Hindlimb muscle (tissue), 1 donor: ENCODE measurements at places on chromosomes 2 and 18.

- DNase-seq, result no peak
Observed at GRCh38 chr18:62128157-62128556, 58.7 kb downstream of the PIGN start.

DNA sequence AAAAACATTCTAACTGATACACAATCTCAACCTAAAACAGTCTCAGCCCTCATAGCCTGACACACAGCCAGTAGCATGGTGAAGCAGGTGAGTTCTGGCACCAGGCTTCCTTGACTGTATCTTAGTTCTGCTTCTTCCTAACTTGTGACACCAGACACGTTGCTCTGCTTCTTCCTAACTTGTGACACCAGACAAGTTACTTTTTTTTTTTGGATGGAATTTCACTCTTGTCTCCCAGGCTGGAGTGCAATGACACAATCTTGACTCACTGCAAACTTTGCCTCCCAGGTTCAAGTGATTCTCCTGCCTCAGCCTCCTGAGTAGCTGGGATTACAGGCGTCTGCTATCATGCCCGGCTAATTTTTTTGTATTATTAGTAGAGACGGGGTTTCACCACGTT lies 6.7 kb upstream of the ATG16L1 start:
- no peak for DNase-seq

- DNase-seq, result no peak
Observed at GRCh38 chr2:127032621-127033020, 74.3 kb downstream of the BIN1 start.

DNA sequence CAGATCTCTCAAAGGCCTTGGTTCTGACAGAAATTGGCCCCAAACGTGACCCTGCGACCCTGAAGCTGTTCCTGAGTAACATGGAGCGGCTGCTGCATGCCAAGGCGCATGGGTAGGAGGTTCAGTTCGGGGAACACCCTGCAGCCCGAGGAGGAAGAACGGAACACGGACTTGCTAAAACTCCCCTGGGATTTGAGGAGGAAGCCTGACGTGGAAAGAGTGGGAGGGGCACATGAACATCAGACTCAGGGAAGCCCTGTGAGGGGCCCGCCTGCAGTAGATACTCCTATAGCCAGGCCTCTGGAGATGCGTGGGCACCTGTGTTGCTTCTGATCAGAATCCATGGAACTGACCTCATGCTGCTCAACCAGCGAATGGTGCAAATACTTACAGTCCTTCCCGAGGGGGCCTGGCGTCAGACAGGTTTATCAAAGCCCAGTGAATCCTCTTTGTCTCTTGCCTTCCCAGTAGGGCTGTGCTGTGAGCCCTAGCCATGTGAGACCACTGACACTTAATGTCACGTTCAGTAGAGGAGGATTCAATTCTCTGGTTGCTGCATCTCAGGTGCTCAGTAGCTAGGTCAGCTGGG lies 46.8 kb downstream of the IMPA2 start:
- no peak for DNase-seq

- no peak for DNase-seq
Observed at GRCh38 chr18:23207191-23207955, 72.1 kb downstream of the CABLES1 start.

DNA sequence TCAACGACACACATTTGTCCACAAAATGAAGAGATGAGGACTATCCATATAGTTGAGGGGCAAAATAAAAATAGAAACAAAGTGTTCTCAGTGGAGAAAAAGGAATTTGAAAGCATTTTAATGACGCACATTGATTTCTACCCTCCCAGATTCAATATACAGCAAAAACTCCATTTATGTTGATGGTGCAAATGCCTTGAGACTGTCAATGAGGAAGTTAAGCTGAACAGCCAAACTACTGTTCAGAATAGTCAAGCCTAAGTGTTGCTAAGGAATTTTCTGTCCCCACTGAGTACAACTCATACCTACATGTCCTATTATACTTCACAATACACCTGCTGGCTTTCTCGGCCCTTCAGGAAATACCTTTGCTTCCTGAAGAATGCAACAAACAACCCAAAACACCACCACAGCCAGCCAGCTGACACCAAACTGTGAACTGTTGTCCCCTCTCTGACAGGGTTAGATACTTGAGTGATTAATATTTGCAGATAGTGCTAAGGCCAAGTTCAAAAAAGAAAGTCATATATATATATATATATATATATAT lies 27.8 kb upstream of the DARS1 start:
- no peak for DNase-seq

- DNase-seq, result no peak
Observed at GRCh38 chr2:96955762-96956161, 30.6 kb downstream of the FAM178B start.

DNA sequence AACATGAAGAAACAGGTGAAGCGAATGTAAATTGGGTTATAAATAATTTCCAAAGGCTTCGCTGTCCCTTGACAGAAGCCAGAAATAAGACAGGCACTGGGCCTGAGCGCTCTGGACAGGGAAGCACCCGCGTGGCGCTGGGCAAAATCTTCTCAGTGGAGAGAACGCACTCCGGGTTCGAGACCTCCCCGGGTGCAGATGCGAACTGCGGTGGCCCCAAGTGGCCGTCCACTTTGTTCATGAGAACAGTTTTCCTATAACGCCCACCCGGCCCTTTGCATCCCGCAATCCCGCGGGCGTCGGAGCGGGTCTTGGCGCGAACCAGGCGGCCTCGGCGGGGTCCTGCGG lies 651 bp upstream of the DPYSL5 start:
- no peak for DNase-seq

DNA sequence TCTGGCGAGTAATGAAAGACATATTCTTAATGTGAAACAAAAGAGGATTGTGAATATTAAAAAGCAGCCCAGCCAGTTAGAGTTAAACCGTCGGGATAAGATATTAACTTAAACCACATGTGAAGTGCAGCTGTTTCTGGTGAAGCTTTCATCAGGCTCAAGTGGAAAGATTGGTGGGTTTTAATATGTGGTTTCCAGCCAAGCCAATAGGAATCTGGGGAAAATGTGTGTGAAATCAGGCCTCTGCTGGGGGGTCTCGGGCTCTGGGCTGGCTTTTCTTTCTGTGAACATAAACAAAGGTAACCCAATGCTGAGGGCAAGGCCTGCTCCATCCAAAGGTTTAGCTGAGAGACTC lies 279.6 kb downstream of the SLC4A3 start:
- peak; percentile 60 for DNase-seq

DNA sequence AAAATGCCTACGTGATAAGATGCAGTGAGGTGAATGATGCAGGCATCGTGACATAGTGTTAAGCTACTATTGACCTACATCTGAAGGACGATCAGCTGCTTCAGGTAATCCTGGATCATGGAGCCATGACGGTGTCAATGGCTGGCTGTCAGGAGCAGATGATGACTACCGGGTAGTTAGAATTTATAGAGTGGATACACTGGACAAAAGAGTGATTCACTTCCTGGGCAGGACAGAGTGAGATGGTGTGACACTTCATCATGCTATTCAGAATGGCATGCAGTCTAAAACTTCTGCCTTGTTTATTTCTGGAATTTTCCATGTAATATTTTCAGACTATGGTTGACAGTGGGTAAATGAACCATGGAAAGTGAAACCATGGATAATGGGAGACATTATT lies 29.5 kb downstream of the METTL8 start:
- DNase-seq, result no peak

- DNase-seq, result no peak
Observed at GRCh38 chr18:46624127-46624526, 32.9 kb downstream of the LOXHD1 start.

DNA sequence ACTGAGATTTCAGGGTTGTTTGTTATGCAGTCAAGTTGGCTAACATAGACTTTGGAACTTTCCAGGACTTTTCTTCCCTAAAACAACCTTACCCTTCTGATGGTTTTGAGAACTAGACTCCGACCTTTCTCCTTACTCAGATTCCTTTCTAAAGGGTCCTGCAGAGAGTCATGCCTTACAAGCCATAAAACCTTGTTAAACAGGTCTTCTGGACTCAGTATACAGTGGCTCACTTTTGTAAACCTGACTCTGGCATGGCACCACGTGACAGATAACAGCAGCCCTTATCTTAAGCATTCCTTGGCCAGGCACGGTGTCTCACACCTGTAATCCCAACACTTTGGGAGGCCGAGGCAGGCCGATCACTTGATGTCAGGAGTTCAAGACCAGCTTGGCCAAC lies 253.2 kb upstream of the RAB6C start:
- no peak for DNase-seq

DNA sequence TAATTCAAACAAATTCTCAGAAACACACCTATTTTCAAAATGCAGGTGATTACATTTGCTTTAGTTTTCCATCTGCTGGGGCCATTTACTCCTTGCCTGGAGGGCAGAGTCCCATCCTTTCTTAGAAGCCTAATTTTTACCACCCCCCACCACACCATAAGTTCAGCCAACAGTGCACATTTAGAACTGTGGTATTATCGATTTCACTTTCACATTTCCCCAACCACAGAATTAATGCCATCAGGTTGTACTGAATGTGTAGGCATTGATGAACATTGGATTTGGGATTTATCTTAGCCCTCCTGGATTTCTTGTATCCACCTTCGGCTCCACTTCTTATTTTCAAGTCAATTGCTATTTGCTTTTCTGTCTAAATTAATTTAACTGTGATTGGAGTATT lies 4.5 kb downstream of the SCYGR3 start:
- DNase-seq, result no peak

GRCh38 chr2:181041661-181042060 lies 61.3 kb downstream of the UBE2E3 start:
- no peak for DNase-seq

GRCh38 chr2:79125721-79125985 lies 5.4 kb downstream of the REG1A start:
- no peak for DNase-seq

DNA sequence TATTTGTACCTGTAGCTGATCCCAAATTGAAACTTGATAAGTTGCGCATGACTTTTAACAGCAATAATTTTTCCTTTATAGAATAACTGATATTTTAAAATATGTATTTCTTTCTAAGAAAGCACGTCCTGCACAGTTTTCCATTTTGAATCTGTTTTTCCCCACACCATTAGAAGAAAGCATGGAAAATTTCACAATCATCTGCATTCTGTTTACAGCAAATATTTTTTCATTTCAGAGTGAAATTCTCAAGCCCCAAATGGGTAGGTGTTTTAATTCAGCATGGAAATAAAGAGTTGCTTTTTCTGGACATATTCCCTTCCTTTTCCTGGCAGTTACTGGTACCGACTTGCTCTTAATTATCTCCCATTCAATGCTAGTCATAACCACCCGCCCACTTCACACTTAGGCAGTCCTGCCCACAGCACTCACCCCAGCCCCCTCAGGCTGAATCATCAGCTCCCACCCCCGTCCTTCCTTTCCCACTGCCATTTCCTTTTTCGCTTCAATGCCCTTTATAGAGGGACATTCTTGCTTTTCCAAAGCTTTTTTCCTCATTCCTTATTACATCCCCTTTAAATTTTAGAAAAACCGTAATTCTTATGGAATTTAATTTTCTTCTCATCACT lies 89.2 kb upstream of the GLS start:
- no peak for DNase-seq

GRCh38 chr2:121356058-121356640 lies 71.1 kb upstream of the TFCP2L1 start:
- peak; percentile 52 for DNase-seq

DNA sequence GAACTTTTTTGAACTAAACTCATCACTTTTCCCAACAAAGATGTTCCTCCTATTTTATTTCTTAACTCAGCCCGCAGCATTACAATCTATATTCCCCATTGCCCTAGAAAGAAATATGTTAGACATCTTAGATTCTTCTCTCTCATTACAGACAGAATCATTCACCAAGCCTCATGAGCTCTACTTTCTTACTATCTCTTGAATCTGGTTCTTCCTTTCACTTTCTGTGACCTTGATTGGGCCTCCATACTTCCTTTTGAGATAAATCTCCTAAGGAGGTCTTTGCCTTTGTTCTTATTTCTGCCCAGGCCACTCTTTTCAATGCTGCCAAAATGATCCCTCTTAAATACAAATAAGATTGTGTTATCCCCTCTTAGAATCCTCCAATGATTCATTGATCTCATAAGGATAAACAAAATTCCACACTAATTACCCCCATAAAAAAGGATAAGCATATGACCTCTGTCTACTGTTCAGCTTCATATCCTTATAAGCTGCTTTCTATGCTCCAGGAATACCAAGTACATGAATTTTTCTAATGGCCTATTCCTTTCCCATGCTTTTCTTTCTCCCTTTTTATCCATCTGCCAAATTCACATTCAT lies 400.0 kb downstream of the ARHGAP15 start:
- DNase-seq, result no peak

DNA sequence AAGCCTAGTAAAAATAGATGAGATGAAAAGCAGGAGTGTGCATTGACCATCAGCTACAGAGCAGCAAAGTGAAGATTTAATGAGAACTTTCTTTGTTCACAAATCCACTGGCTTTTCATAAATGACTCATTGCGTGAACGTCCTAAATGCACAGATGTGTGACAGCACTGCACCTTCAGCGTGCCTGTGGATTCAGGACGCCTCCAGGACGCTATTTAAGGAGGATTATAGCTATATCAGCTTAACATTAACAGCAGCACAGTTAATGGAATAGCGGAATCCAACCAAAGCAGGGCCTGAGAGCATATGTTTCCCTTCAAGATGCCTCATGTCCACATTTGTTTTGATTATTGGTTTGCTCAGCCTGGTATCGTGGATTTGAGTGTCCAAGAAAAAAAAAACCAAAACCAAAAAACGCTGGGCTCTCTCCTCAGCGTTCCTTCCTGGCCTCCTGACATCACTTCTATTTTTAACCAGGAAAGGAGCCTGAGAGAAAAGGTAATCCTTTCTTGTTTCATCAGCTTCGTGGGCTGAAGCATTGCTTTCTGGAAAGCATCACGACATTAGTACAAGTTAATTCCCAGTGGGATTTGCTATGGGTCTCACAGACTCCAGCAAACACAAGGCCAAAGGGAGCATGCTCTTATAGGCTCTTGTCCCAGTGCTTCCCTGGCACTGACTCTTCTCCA lies 447.0 kb upstream of the SMIM21 start:
- no peak for DNase-seq

- DNase-seq, result no peak
Observed at GRCh38 chr2:30894498-30895119, 87.4 kb upstream of the CAPN13 start.

DNA sequence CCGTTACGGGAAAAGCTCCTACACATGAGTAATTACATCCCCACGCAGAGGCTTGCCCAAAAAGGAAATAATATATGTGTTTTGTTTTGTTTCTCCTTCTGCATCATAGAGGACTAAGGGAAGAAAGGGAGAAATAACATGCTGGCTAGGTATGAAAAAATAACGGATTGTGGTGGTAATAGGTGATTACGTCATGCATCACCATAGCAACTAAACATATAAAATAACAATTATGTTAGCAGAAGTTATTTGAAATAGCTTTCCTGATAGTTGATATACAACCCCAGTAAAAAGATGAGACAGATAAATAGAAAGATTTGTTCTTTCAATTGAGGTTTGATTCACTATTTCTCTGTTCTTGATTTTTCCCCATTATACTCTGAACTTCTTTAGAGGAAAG lies 518.0 kb downstream of the ZNF516 start:
- peak; percentile 32 for DNase-seq
